ENCODE measurements at places on chromosomes 6 and 20.
A peak's percentile ranks its signal among the peaks of the same experiment; 100 is the strongest.

DNA sequence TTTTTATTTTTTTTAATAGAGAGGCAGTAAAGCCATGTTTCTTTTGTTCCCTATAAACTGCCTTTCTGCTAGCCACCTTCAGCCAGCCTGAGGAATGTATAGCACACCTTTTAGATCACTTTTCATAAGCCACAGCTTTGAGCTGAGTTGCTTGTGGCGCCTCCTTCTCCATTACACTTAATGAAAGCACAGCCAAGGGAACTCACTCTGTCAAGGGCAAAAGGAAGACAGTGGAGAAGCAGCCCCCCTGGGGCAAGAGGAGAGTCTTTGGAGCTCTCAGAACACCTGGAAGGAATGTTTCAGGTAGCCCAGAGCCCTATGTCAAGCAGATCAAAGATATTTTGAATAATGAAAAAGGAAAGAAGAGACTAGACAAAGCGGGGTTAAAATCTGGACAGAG is 235.1 kb downstream of the CLIC5 start:
- DNase-seq: no peak
- no peak overlapping the region for H3K4me3 ChIP-seq
- no peaks in the 10 kb centered on the region for H3K4me1 ChIP-seq
- no peaks in the 10 kb centered on the region for H3K27me3 ChIP-seq
- no peaks in the 10 kb centered on the region for H3K36me3 ChIP-seq
- no peak overlapping the region for H3K27ac ChIP-seq

DNA sequence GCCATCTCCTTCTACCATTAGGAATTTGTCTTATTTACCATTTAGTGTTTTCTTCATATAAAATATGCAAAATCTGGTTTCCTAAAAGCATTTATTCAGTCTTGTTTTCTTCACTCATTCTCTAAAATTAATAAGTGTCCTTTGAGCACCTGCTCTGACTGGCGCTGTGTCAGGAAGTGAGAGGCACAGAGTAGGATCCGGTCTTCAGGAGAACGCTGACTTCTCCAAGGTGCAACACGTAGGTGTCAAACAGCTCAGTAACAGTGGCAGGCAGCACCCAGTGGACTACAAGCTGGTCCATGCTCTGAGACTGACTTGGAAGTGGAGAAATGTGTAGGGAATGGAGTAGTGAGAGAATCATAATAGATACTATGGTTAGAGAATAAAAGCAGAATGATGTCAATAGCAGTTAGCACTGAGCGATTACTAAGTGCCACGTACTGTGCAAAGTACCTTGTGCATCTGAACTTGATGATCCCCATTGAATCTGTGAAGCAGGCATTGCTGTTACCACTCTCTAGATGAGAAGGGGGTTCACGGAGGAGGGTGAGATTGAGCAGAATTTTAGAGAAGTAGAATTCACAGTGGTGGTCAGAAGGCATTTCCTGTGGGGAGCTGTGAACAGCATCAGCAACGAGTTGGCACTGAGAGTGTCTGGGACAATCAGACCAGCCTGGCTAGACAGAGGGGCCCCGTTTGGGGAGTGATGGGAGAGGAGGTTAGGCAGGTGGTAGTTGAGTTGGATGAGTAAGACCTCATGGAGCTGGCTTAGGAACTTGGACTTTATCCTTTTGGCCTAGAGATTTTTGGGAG is 569.8 kb downstream of the QKI start:
- H3K4me3 ChIP-seq: no peak overlapping the region
- DNase-seq: no peak
- peaks cover 5% of the 10 kb centered on the region for H3K4me1 ChIP-seq
- H3K27me3 ChIP-seq: no peaks in the 10 kb centered on the region

DNA sequence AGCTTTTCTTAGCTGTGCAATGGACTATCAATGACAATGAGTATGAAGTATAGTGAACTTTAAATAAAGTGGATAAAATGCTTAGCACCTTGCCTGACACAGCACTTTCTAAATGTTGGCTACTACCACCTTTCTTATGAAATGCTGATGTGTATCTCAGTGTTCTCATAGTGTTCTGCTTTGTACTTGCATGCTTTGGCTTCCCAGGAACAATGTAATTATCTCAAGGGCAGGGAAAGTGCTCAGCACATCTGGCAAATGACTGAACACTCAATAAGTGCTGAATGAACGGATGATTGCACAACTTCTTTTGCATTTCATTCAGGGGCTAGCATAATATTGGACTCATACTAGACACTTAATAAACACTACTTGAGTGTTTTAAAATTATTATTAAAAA is 28.2 kb upstream of the NOX3 start:
- no peak overlapping the region for H3K27ac ChIP-seq
- no peaks in the 10 kb centered on the region for H3K36me3 ChIP-seq
- no peaks in the 10 kb centered on the region for H3K27me3 ChIP-seq
- no peak overlapping the region for H3K4me3 ChIP-seq

DNA sequence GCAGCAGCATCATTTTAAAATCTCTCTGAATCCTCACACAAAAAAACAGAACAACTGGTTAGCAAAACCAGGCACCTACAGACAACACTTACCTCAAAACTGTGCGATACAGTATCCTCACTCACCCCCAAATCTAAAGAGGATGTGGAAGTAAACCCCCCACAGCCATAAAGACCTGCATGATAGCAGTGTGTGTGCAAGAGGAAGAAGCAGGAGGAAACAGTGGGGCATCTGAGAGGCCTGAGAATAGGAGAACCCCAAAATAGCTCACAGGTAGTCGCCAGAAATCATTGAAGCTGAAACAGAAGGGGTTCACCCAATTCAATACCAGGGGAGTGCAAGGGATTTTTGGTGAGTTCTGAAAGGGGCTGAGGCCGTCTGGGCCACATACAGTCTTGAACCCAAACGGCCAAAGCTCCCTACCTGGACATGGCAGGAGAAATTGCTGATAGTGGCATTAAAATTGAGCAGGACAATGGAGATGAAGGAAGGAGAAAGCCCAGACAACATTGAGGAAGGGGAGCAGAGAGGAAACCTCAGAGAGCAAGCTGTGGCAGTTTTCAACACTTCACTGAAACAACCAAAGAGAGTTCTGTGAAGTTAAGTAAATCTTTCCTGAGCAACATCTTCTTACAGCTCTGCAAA is 129.7 kb downstream of the FIG4 start:
- no peak overlapping the region for H3K4me3 ChIP-seq
- no peaks in the 10 kb centered on the region for H3K4me1 ChIP-seq
- no peaks in the 10 kb centered on the region for H3K36me3 ChIP-seq
- H3K27me3 ChIP-seq: no peaks in the 10 kb centered on the region
- H3K27ac ChIP-seq: no peak overlapping the region

DNA sequence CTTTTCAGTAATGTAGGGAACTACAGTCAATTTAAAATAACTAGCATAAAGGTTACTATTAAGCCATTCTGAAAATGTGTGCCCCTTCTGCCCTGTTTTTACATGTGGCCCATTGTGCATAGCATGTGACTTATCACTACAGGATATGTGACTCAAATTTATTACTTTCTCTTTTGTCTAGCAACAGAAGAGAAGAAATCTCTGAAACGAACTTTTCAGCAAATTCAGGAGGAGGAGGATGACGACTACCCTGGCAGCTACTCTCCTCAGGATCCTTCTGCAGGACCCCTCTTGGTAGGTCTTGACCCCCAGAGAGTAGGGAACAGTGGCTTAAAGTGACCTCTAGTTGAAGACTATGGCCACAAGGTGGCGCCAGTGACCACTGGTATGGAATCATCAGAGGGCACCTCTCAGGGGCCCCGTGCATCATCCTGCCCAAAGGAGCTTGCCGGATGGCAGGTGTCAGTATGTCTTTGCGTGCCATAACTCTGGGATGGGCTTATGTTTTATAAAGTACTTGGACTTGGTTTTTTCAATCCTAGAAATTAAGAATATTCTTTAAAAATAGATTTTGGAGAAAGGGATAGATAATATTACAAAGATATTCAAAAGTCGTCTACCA is 23.9 kb downstream of the RPRD1B start:
- no peaks in the 10 kb centered on the region for H3K27me3 ChIP-seq
- peak; percentile 90 for DNase-seq
- H3K4me1 ChIP-seq: peaks cover 5% of the 10 kb centered on the region
- H3K27ac ChIP-seq: no peak overlapping the region
- no peak overlapping the region for H3K4me3 ChIP-seq

DNA sequence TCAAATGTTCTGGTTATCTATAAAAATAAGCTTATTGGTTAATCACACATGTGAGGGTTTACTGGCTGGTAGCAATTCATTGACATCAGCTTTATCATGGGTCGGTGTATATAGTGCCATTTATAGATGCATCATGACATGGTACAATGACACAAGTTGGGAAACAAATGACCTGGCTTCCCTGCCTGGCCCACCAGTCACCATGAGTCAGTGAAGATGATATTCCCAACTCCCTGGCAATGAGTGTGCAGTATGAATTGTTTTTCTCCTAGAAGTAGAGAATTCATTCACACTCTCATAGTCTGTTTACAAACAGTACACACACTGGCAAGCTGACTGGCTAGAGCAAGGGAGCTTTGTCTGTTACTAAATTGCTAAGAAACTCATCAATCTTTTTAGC is 37.2 kb upstream of the CALHM6 start:
- no peak overlapping the region for H3K27ac ChIP-seq
- H3K27me3 ChIP-seq: no peaks in the 10 kb centered on the region
- no peak overlapping the region for H3K4me3 ChIP-seq
- no peaks in the 10 kb centered on the region for H3K36me3 ChIP-seq
- no peaks in the 10 kb centered on the region for H3K4me1 ChIP-seq

DNA sequence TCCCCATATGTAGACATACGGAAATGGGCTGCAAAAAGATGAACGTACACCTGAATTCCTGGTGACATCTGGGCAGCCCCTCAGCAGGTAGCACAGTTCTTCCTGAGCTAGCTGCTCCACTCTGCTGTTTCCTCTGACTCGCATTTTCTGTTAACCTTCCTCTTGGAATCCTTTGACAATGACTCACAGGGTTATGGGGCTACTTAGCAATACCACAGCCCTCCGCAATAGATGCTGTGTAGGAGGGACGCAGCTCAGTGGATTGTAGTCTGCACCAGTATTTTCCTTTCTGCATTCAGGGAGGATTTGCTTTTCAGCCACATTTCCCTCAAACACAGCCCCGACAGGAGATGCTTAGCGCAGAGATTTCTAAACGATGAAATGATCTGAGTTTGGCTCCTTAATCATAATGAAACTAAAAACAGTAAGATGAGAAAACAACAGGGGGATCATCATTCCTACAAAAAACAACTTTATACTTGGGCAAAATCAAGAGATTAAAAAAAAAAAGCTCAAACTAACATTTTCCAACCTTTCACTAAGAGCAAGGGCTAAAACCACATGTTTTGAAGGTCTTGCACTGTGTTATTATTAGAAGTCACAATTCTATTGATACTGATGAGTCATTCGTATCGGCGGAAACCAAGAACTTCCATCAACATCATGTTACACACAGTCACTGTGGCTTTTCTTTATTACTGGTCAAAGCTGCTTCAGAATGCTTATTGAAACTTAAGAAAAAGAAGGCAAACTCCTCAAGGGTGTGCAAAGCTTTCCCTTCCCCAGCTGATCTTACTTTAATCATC is 12.2 kb downstream of the BACH2 start:
- H3K27me3 ChIP-seq: no peaks in the 10 kb centered on the region
- H3K4me1 ChIP-seq: peaks cover 19% of the 10 kb centered on the region
- H3K27ac ChIP-seq: peak overlapping the region; percentile 51
- no peak overlapping the region for H3K4me3 ChIP-seq
- H3K36me3 ChIP-seq: no peaks in the 10 kb centered on the region

GRCh38 chr6:131758920-131759319 is 48.1 kb upstream of the CTAGE9 start:
- no peaks in the 10 kb centered on the region for H3K4me1 ChIP-seq
- no peaks in the 10 kb centered on the region for H3K27me3 ChIP-seq
- H3K27ac ChIP-seq: no peak overlapping the region
- DNase-seq: no peak
- H3K36me3 ChIP-seq: no peaks in the 10 kb centered on the region
- H3K4me3 ChIP-seq: no peak overlapping the region

DNA sequence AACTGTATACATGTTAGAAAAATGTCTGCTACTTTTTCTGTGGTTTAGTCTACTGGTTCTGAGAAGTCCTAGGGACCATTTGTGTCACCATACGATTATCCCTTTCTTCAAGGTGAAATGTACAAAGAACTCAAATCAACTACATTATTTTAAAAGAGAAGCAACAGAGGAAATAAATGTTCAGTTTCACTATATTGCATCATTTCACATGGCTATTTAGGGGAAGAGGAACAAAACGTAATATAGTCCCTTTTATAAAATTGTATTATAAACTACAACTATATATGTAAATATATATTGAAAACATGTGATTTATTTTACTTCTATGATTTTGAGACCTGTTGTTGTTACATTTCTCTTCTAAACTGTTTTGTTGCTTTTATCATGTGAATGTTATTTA is 1308.0 kb downstream of the EPHA7 start:
- H3K36me3 ChIP-seq: no peaks in the 10 kb centered on the region
- H3K27me3 ChIP-seq: no peaks in the 10 kb centered on the region
- no peak overlapping the region for H3K27ac ChIP-seq
- H3K4me1 ChIP-seq: no peaks in the 10 kb centered on the region

- H3K27me3 ChIP-seq: no peaks in the 10 kb centered on the region
- peaks cover 15% of the 10 kb centered on the region for H3K4me1 ChIP-seq
- no peak overlapping the region for H3K4me3 ChIP-seq
- no peaks in the 10 kb centered on the region for H3K36me3 ChIP-seq
- H3K27ac ChIP-seq: no peak overlapping the region
Observed at GRCh38 chr6:12017876-12018401, 5.8 kb downstream of the HIVEP1 start.

DNA sequence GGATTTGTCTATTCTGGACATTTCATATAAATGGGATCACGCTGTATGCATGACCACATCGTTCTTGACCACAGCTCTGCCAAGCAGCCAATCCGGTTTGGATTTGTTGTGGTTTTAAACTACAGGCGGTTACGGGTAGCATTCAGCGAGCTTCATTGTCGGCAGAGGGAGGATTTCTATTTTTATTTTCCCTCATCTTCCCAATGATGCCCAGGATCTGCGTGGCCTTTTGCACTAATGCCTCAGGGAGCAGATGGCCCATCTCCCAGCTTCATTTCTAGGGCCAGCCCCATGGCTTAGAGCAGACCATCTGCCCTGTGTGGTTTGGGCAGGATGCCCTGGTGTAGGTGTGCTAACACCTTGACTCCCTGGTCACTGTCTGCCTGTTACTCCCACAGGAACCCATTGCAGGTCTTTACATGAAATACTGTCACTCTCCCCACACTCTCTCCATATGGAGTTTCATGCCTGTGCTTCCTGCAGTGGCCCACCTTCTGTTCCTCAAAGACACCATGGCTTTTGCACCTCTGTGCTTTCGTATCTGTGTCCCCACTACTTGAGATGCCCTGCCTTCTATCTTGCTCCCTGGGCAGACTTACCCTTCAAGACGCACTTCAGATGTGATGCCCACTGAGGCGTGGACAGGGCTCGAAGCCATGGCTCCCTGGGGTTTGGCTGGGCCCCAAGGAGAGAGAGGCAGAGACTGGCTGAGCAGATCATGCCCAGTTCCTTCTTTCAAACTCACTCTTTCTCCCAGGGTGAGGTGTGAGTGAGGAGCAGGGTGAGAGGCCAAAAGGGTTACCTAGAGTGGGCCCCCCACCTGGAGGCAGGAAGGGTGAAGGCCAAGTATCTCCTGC is 26.0 kb downstream of the SDCBP2 start:
- H3K27ac ChIP-seq: no peak overlapping the region
- no peak for DNase-seq
- no peaks in the 10 kb centered on the region for H3K36me3 ChIP-seq
- H3K4me3 ChIP-seq: no peak overlapping the region

GRCh38 chr6:3831761-3832530 is 17.2 kb upstream of the FAM50B start:
- H3K4me3 ChIP-seq: no peak overlapping the region
- no peaks in the 10 kb centered on the region for H3K36me3 ChIP-seq
- H3K27ac ChIP-seq: no peak overlapping the region
- no peaks in the 10 kb centered on the region for H3K27me3 ChIP-seq

- peaks cover 19% of the 10 kb centered on the region for H3K4me1 ChIP-seq
- peak; percentile 15 for DNase-seq
- H3K36me3 ChIP-seq: no peaks in the 10 kb centered on the region
- no peak overlapping the region for H3K4me3 ChIP-seq
Observed at GRCh38 chr6:46273911-46274310, 103.1 kb upstream of the ENPP5 start.

Measured in body of pancreas (tissue), 4 donors.